ENCODE measurements at places on chromosomes 11 and 22.

DNA sequence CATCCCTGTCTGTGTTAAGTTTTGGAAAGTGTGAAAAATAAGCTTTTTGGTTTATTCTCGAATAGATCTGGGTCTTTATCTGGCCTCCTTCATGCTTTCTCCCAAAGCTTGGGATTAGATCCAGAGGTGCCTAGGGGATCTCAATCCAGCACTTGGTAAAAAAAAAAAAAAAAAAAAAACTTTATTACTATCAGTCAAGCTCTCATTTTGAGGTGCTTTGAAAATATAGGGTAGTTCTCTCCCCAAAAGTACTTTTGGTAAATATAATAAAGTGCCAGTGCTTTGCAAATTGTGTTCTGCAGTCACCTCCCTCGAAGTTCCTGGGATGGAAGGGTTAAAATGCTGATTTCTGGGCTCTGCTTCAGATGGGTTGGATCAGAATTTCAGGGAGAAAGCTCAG lies 15.5 kb upstream of the CEP295 start:
- DNase-seq, result no peak

DNA sequence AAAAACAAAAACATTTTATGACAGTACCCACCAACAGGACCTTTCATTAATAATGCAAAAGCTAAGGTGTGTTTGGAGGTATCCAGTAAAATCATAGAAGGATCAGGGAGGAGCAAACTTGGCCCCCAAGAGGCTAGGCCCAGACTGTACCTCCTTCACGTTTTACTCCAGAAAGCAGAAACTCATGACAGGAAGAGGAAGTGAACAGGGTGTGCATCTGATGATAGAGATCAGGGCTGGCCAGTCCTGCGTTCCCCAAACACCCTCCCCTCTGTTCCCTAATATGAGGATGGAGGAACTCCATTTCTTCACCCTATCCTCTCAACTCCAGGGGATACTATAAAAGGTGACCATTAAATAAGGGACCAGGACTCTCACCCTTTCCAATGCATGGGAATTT lies 10.2 kb upstream of the MS4A12 start:
- no peak for DNase-seq

GRCh38 chr11:74205181-74205580 lies 34.1 kb downstream of the PPME1 start:
- no peak for DNase-seq

DNA sequence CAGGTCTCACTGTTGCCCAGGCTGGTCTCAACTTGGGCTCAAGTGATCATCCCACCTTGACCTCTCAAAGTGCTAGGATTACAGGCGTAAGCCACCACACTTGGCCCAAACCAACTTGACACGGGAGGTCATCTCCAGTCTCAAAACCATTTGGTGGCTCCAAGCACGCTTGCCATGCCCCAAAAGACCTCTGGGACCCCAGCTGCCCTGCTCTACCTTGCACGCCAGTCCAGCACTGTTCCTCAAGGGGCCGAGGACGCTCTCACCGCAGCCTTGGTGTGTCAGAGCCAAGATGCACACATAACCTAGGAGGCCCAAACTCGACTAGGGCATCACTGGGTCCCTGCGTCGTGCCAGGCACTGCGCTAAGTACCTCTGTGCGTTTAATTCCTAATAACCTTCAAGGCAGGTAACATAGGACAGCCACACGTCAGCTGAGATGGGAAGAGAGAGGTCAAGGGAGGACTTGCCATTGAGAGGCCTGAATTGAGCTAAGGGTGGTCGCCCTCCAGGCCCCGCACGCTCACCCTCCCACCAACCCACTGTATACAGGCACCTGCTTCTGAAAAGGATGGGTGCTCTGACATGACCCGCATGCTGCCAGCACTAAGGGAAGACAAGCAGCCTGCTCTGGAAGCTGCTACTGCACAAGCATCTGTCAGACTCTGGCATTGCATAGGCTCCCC lies 4.6 kb upstream of the GAS2L1 start:
- DNase-seq, result no peak

DNA sequence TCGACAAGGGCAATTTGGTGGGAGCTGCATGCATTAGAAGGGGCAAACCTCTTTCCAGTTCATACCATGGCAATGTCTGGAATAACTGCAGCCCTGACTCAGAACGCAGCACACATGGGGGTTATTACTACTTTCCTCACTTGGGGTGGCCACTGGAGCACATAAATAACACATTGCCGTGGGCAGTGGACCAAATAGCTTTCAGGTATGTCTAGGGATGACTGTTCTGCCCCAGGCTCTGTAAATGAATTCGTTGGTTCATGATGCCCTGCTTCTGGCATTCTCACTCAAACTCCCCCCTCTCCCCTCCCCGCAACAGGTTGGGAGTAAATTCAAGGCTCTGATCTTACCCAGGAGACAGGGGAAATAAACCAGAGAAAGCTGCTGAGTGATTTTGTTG lies 238.0 kb upstream of the PLET1 start:
- DNase-seq, result no peak

GRCh38 chr11:73058989-73059674 lies 83.0 kb downstream of the FCHSD2 start:
- DNase-seq, result no peak
